HT1080 (cell line): ENCODE measurements at places on chromosomes 5 and 9. TPM values are rescaled to one million over a fixed set of nuclear protein-coding genes. Genes with fewer than 3 reads are reported as not detected.

STK32A gene
- 0.39 and 0.87 TPM in 2 replicates for total RNA-seq

TEX48 gene
- total RNA-seq: 0.96 TPM in 1 of 2 replicates, not detected in the other

OMD gene
- not detected in 2 replicates for total RNA-seq

PCDHA9 gene
- total RNA-seq: not detected in 2 replicates

CTSV gene
- total RNA-seq: 0.37 and 0.58 TPM in 2 replicates

EPB41L4A gene
- 0.30 TPM in 1 of 2 replicates, not detected in the other for total RNA-seq

OSMR gene
- 21.9 and 31.2 TPM in 2 replicates for total RNA-seq

TEK gene
- 0.26 and 0.33 TPM in 2 replicates for total RNA-seq

PCDHAC2 gene
- not detected in 2 replicates for total RNA-seq

DNA sequence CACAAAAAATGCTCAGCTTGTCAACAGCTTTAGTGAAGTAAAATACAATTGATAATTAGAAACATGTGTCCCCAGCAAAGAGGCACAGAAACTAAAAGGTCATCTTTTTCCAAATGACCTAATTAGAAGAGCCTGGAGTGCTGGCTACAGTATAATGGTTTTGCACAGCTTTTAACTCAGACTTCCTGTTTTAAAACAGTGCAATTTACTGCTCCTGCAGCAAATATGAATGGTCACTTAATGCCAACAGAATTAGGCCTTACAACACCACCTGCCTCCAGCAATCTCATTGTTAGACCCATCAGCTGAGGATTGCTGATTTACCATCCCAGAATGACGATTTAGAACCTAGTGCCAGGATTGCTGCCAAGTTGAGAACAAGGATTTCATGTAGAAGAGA is 239.3 kb downstream of the CETN3 start:
- DNase-seq: no peak

GRCh38 chr5:35133186-35133585 is 85.4 kb upstream of the AGXT2 start:
- DNase-seq: peak; percentile 45

GRCh38 chr9:115008536-115009270 is 78.3 kb upstream of the TNFSF8 start:
- DNase-seq: peak; percentile 96

DNA sequence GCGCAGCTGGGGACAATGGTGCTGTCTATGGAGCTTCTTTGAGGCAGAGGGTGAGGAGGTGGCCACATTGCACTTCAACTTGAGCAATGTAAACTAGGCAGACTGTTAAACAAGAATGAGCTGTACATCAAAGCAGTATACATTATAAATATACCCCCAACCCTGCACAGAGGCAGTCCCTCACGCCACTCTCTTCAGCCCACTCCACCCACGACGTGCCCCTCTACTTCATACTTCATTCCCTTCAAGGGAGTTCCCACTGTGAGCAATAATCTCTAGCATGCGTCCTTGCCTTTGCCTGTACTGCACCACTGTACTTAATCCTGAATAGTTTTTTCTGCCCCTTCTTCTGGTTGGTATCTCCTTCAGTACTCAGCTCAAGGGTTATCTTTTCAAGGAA is 14.4 kb downstream of the TRPM3 start:
- no peak for DNase-seq

DNA sequence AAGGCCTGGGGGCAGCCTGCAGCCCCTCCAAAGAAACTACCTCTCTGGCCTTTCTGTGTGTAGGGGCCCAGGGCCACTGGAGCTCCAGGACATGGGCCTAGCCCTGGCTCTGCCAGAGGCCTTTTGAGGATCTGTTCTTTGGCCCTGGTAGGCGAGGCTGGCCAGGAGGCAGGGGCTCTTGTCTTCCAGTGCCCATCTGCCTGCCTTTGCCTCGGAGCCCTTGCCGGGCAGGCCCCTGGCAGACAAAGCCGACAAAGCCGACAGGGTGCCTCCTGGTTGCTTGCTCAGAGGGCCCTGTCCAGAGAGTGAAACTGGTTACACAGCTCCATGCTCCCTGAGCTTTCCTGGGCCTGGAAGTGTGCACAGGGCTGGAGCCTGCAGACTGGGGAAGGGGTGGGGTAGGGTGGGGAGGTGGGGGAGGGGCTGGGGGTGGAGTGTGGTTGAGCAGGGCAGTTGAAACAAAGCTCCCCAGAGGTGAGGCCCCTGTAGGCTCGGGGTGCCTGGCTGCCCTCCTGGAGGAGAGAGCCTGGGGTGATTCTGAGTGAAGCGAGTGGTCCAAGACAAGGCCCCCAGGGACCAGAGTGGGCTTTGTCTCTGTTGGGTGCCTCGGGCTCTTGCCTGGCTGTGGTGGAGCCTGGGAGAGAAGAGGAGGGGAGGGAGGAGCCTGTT is 29.3 kb downstream of the PTPA start:
- DNase-seq: peak; percentile 62

GRCh38 chr5:67542479-67542878 is 345.9 kb upstream of the CD180 start:
- DNase-seq: no peak

DNA sequence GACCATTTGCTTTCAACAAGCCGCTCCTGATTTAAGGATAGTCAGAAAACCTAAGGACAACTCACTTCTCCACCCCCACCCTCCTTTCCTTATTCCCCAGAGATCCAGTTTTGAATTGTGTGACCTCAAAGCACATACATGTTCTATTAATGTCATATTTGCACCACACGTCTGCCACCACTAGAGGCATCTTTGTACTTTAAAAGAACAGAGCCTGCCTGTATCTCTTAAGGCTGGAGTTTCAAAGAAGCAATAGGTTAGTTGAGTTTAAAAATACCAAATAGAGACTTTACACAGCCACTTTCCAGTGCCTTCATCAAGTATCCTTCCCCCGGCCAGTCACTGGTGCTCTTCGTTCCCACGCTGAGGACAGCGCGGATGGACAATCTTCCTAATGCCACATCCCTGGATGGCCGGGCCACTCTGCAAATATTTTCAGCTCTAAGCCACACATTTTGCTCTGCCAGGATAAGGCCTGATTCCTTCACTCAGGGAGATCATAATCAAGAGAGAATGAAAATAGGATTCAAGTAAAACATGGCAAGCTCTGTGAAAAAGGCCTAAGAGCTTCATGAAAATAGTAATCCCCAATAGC is 146.3 kb downstream of the SNCAIP start:
- DNase-seq: peak; percentile 24

- DNase-seq: no peak
Measured at GRCh38 chr9:112501287-112501686, 14.7 kb downstream of the KIAA1958 start.

DNA sequence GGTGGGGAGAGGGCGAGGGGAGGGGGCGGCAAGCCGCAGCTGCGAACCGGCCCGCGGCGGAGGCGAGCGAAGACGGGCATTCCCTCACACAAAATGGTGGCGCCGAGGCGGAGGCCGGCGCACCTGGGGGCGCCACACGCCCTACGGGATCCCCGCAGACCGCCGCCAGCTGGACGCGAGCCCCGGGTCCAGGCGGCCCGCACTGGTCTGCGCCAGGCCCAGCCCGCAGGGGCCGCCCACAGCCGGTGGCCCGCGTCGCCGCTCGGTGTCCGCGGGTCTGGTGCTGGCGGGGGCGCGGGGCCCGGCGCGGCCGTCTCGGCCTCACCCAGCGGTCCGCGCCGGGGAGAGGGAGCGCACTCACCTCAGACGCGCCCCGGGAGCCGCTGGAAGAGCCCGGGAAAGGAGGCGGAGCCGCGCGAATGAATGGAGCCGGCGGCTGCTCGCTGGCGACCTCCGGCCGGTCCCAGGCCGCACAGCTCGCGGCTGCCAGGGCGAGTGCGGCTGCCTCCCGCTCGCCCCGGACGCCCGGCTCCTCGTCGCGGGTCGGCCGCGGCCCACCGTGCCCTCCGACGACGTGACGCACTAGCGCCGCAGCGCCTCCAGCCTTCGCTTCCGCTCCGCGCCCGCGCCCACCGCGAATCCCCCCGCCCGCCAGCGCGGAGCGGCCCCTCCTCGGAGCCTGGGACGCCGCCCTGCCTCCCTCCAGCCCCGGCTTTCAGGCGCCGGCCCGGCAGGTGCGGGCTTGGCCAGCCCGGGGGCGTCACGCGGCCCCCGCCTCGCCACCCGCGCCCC is at the start of gene FAM169A:
FAM169A (minus strand) TSS at position 584 of the 792 bp plus-strand sequence. CDS start 24,711 bp downstream, outside the sequence.
- DNase-seq: peak; percentile 31

- no peak for DNase-seq
Measured at GRCh38 chr5:64462391-64462790, 43.4 kb upstream of the RGS7BP start.

- peak; percentile 90 for DNase-seq
Measured at GRCh38 chr5:142618130-142618523, 67.8 kb downstream of the FGF1 start.

- no peak for DNase-seq
Measured at GRCh38 chr5:90476391-90476790, 1.7 kb downstream of the POLR3G start.

DNA sequence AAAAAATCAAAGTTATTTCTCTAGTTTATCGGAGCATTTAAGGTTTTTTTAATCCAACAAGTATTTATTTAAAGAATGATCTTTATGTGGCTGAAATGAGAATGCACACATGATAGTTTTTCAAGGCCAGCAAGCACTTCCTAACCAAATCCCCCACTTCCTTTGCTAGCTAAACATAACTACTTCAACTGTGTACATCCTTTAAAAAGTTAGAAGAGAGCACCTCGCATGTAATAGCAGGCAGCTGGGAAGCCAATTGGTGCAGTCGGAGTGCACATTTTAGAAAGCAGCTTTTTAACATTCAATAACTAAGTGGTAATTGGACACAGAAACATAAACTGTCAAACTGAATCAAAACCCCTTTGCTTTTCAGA is 245.7 kb downstream of the BNC2 start:
- DNase-seq: no peak

DNA sequence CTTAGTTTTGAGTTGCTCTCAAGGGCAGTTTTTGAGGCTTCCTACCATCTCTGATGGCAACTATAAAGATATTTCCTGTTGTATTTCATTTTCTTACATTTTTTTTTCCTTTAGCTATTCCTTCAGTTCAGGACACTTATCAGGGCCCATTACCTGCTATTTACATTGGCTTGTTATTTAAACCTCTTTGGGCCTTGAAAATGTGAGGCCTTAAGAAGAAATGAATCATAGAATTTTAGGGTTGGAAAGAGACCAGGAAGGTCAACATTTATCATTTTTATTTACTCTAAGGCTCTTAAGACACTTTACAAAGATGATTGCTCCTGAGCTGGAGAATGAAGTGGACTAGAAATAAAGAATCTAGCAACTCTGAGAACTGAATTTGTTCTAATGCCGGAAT is 335.2 kb downstream of the DTWD2 start:
- DNase-seq: no peak

DNA sequence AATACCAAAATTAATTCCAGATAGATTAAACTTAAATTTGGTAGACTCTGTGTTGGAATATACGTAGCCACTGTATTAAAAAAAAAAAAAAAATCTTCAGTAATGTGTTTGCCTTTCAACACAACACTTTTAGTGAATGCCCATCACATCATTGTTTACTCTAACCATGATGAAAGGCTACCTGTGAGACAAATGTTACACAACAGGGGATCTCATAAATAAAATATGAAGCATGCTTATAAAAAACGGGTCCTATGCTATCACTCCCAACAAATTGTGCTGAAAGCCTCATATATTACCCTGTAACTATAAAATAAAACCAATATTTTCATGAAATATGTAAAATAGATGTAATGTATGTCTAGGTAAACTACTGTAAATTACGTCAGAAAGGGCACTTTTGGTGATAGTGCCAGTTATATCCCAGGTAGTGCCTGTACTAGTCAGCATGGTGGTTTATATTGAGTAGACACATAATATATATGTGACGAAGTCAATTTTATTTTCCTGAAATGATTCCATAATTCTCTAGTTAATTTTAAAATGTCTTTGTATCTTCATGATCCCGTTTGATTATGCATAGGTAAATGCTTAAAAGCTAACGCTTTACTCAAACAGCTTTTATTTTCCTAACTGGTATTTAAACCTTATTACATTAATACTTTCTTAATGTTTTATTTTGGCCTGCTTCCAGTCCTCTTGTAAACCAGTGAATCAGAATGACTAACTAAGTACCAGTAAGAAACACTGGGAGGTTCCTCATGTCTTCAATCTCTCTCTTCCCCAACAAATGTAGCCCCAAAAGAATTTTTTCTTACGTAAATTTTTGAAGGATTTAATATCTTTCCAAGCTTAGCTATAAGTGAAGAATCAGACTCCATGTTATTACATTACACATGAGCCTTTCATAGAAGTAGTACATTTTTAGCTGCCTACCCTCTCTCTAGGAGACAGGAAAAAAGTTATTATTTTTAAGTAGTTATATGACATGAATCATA is 420.3 kb downstream of the GABRG2 start:
- peak; percentile 32 for DNase-seq

GRCh38 chr5:138077064-138077696 is 6.7 kb upstream of the WNT8A start:
- peak; percentile 64 for DNase-seq

DNA sequence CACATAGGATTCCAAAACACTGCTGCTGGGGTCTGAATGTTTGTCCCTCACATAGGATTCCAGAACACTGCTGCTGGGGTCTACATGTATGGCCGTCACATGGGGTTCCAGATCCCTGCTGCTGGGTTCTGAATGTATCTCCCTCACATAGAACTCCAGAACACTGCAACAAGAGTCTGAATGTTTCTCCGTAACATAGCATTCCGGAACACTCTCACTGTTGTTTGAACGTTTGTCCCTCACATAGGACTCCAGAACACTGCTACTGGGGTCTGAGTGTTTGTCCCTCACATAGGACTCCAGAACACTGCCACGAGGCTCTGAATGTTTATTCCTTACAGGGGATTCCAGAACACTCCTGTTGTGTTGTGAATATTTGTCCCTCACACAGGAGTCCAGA is 216.8 kb downstream of the FOXD4L6 start:
- DNase-seq: no peak

GRCh38 chr9:134206311-134207300 is 42.2 kb upstream of the RNU6ATAC start:
- DNase-seq: no peak

DNA sequence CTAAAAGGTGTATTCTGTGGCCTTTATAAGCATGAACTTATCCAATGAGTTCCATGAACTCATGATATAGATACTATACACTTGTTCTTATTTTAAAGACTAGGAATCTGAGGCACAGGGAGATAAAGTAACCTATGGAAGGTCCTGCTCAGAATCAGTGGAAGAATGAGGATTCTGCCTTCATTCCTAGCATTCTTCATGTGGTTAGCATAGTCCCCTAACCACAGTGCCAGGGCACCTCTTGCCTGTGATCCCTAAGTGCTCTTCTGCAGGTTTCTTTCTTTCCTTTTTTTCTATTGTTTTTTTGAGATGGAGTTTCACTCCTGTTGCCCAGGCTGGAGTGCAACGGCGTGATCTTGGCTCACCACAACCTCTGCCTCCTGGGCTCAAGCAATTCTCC is 174.1 kb downstream of the C9orf152 start:
- peak; percentile 78 for DNase-seq

DNA sequence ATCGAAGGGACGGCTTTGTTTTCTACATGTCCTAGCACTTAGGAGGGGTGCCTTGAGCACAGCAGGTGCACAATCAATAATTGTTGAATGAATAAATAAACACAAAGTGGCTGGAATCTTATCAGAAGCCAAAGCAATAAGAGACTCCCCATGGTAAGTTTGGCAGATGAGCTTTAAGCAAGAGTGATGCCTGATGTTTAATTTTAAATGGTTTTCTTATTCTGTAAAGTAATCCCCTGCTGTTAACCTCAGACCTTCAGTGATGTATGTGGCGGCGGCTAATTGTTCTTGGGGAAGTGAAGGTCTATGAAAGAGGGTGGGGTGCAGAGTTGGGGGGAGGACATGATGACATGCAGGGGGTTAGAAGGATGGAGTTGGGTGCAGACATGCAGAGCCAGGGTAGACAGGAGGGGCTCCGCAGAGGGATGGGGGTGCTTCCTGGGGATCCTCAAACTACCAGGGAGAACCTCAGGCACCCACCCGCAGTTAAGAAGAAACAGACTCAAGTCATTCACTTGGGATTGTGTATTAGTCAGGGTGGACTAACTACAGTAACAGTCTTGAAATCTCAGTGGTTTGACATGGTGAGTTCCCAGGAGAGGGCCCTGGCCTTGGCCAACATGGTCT is 65.7 kb upstream of the SHB start:
- no peak for DNase-seq
